Activated naive CD8-positive, alpha-beta T cell treated with anti-CD3 and anti-CD28 coated beads, Interleukin-2, amount 10 ng/mL, durations not matched to agents 7 days and 5 days (primary cell): ENCODE measurements at places on chromosomes 7 and 10. TPM values are rescaled to one million over a fixed set of nuclear protein-coding genes. Genes with fewer than 3 reads are reported as not detected.

ANKRD61 gene
- total RNA-seq = not detected

DNA sequence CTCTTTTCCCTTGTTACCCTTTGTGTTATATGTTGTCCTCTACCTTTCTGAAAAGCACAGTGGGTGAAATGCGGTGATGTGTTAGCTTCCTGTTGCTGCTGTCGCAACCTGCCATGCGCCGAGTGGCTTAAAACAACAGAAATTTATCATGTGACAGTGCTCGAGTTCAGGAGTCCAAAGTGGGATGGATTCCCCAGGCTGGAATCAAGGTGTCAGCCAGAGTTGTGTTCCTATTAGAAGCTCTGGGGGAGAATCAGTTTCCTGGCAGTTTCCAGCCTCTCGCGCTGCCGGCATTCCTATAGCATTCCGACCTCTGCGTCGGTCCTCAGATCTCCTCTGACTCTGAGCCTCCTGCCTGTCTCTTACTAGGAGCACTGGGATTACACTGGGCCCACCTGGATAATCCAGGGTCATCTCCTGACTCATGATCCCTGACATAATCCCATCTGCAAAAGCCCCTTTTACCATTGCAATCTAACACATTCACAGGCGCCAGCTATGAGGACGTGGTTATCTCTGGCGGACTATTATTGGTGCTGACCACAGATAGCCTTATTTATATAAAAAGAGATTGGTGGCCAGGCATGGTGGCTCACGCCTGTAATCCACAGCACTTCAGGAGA is 207.5 kb downstream of the CUX1 start:
- H3K4me1 ChIP-seq = peaks cover 11% of the 10 kb centered on the region
- H3K36me3 ChIP-seq = peaks cover 9% of the 10 kb centered on the region
- no peak overlapping the region for H3K27ac ChIP-seq
- H3K27me3 ChIP-seq = no peaks in the 10 kb centered on the region
- DNase-seq = no peak
- H3K4me3 ChIP-seq = no peak overlapping the region

TMEM236 gene
- total RNA-seq = 0.11 TPM

- no peaks in the 10 kb centered on the region for H3K36me3 ChIP-seq
- H3K4me1 ChIP-seq = no peaks in the 10 kb centered on the region
- peaks cover 2% of the 10 kb centered on the region for H3K27me3 ChIP-seq
- no peak overlapping the region for H3K4me3 ChIP-seq
- peak; percentile 29 for DNase-seq
Measured at GRCh38 chr10:58531084-58531695, 18.5 kb downstream of the BICC1 start.

GTF2IRD1 gene
- total RNA-seq = 0.34 TPM

GRCh38 chr10:92074126-92074887 is 150.7 kb downstream of the BTAF1 start:
- DNase-seq = no peak
- H3K4me3 ChIP-seq = no peak overlapping the region
- H3K27ac ChIP-seq = no peak overlapping the region
- no peaks in the 10 kb centered on the region for H3K4me1 ChIP-seq
- no peaks in the 10 kb centered on the region for H3K27me3 ChIP-seq

- H3K4me3 ChIP-seq = peak within 1 kb of the TSS; percentile 85
- H3K27me3 ChIP-seq = peaks cover 41% of the 10 kb centered on the region
- peak within 1 kb of the TSS; percentile 69 for H3K27ac ChIP-seq
Measured at GRCh38 chr10:86756511-86757112, at the start of gene BMPR1A. Gene BMPR1A, plus strand, starts transcription at chr10:86756619. Its CDS starts 119,400 bp downstream, at chr10:86876019.
